ENCODE measurements at places on chromosomes 12 and 14.

GRCh38 chr12:14999695-15000365 is 27.0 kb downstream of the PDE6H start:
- no peak for DNase-seq

- DNase-seq, result no peak
Observed at GRCh38 chr12:132592282-132592970, 18.0 kb downstream of the LRCOL1 start.

DNA sequence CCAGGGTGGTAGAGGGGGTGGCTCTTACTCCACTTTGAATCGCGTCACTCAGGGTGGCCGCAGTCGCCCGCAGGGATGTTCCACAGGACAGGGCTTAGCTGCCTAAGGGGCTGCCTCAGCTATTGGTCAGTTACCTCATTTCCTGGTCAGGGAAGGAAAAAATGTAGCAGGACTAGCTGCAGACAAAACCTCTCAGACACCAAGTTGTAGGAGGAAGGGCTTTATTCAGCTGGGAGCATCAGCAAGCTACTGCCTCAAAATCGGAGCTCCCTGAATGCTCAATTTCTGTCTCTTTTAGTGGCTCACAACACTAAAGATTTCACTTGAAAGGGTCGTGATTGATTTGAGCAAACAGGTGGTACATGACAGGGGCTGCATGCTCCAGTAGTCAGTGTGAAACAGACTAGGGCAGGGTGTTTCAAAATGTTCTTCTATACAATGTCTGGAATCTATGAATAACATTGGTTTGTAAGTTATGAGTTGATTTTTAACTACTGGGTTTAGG is 6.4 kb upstream of the CLEC6A start:
- no peak for DNase-seq

GRCh38 chr12:25759752-25760151 is 198.7 kb upstream of the RASSF8 start:
- DNase-seq, result no peak

DNA sequence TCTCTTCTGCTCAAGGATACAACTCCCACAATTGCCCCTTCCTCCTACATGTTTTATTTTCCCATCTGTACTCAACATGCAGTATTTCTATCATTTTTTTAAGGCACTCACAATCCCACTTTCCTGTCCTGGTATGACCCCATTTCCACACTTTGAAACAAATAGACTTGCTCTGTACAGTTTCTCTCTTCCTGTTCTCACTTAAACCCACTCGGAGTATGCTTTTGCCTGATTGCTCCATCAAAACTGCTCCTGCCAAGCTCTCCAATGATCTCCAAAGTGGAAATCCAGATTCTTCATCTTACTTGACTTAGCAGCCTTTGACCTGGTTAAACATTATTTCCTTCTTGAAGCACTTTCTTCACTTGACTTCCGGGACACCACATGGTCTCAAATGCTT is 384.5 kb downstream of the SEC23A start:
- no peak for DNase-seq

GRCh38 chr12:105451211-105451610 is 120.7 kb downstream of the C12orf75 start:
- DNase-seq, result no peak

DNA sequence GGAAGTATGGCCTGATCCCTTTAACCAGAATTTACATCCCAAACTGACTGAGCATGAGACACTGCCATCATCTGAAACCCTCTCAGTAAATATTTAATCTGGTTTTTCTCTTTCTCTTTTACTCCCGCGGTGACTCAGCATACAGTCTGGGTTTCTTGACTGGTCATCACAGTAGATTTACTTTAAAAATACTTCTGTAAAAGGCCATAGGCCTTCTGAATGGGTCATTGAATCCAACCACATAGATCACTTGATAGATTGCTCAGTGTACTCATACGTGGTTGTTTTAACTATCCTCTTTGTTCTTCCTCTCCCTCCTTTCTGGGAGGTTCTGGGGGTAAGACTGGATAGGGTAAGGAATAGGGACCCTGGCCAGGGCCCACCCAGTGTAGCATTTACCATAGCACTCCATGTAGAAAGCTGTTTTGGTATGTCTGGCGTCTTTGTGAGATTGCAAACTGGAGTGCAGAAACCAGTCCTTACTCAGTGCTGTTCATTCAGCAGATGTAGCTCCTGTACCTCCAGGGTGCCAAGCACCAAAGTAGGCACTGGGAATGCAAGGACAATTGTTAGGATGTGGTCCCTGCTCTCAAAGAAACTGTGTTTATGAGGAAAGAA is 165.7 kb downstream of the SRGAP1 start:
- no peak for DNase-seq

DNA sequence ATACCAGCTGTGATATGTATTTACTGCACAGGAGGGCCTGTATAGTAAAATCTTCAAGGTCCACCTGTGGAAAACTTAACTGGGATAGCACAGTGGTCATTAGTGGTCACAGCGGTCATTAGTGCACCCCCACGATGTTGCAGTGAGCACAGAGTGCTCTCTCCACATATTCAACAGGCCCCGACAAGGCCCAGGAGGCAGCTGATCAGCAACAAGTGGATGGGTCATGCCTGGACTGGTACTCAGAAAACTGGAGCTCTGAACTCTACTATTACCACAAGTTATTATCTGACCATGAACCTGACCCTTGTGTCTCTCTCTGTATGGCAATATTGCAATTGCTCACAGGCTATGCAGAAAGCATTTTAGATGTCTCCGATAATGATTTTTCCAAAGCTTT is 129.5 kb downstream of the SLC35F4 start:
- no peak for DNase-seq

DNA sequence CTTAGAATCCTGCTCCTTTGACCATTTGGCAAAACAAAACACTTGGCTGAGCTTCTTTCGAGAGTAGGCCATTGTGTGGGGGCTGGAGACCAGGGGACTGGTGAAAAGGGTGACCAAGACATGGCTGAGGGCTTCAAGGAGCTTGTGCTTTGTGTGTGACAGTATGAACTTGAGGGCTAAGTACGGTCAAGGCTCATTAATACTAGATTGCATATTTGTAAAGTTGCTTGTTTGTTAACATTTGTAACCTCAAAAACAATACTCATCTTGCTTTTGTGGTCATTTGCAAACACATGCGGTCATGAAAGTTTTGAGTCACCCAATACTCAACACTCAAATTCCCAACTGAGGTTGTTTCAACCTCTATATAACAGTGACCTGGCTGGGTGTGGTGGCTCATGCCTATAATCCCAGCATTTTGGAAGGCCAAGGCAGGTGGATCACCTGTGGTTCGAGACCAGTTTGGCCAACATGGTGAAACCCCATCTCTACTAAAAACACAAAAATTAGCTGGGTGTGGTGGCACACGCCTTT is 42.5 kb downstream of the ZFYVE26 start:
- DNase-seq, result no peak

DNA sequence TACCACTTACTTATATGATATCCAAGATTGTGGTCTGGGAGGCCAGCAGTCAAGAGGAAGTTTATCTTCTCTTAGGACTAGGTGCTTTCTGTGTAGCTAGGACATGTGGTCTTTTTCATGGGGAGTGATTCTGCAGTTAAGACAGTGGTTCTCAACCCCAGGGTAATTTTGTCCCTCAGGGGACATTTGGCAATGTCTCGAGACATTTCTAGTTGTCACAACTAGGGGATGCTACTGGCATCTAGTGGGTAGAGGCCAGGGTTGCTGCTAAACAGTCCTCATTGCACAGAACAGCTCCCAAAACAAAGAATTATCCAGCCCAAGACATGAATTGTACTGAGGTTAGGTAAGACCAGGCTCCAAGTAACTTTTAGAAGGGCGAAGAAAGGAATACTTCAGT is 20.0 kb downstream of the AMDHD1 start:
- DNase-seq, result no peak

DNA sequence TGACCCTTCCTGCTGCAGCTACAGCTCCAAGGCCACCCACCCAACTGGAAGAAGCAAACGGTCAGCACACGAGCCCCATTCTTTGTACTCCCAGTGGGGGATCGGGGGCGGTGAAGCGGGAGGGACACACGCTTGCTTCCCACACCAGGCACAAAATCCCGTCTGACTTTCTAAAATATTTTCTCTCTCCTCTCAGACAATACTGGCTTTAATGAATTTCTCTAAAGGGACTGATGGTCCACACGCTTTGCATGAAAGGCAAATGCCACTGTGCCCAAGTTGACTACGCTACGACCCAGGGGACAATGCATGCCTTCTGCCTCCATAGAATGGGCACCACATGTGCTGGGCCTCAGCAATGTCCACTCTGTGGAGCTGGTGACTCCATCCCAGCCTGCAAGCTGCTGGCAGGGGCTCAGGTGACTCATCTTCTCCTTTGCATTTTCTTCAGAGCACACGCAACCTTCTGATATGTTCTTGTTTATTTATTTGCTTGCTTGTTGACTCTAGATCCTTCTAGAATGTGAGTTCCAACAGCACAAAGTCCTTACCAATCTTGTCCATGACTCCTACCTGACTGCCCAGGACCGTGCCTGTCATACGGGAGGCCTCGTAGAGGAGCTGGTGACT is 15.6 kb downstream of the SYNE3 start:
- DNase-seq, result no peak

DNA sequence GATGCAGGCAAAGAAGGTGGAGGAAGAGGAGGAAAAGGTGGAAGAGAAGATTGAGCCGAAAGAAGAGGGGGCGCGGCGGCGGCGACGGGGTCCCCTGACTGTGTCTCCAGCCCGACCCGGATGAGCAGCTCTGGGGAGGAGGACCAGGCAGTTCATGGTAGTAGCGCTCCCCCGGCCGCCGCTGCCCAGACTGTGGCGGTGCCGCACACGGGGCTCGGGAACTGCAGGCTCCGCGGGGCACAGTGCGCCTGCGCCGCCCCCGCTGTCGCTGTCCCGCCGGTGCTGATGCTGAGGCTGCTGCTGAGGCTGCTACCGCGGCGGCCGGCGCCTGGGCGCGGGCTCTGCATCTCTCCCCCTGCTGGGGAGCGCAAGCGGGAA is at the start of gene KCNH5:
KCNH5 (minus strand) TSS at position 225 of the 378 bp plus-strand sequence. CDS start 272 bp downstream, outside the sequence.
- DNase-seq, result no peak

- no peak for DNase-seq
Observed at GRCh38 chr12:28242496-28243309, 52.4 kb downstream of the CCDC91 start.

DNA sequence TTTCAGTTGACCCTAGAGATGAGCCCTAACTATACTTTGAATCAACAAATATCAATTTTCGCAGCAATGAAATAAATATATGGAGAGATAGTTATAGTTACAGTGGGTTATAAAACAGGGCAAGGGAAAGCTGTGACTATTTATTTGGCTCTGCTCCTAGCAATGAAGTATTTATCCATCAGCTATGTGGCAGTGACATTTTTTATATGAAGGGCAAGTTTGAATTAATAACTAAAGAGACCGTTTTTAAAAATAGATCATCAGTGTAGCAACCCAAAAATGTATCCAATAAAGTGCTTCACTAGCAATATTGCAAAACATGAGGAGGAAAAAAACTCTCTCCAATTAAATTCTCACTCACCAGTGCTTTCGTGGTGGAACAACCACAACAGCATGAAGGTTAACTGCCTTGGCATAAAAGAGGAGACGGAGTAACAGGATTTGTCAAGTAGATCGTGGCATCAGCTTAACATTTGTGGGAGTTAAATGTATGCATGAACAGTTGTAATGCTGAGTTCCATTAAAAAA is 58.1 kb upstream of the NUDT4 start:
- no peak for DNase-seq

DNA sequence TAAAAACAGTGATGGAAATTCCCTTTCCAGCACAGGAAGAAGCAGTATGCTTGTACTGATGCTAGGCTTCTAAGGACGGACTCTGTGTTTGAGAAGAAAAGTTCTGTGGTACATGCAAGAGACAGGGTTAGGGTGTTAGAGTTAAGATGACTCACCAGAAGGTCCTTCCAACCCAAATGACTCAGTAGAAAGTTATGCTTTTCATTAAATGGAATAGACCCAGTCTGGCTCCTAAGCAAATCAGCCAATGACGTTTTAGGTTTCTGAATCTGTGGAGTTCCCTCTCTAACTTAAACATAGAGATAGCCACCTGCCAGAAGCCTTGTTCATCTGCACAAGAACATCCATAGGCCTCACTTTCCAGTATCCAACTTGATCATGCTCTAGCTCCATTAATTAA is 5.7 kb downstream of the PTHLH start:
- DNase-seq, result no peak

GRCh38 chr14:105086833-105087307 is 21.6 kb upstream of the GPR132 start:
- peak; percentile 84 for DNase-seq

- DNase-seq, result no peak
Observed at GRCh38 chr12:5985471-5985870, 40.4 kb upstream of the ANO2 start.

DNA sequence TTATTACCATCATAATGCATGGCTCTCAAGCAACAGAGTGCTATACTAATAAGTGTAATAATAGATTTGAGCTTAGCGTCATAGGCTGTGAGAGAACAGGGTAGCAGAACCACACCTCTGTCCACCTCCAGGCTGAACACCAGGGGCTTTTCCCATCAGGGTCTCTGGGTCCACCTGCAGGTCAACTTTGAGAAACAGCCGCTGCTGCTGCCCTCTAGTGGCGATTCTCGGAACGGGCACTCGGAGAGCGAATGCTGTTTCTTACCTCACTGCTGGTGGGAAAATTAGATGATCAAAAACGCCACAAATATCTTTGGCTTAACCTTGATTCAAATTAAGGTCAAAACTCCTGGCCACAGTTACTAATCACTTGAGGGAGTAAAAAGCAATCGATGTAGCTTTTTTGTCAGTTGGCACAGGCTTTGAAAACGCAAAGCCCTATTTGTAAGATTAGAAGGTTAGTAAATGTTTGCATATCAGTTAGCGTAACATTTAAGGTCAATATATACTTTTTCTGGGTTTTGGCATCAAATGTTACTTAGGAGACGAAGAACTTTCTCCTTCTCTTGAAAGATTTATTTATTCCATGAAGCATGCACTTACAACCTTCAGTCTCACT is 127.9 kb upstream of the TMEM132D start:
- peak; percentile 47 for DNase-seq

GRCh38 chr14:68666899-68667298 is 126.0 kb downstream of the ZFP36L1 start:
- no peak for DNase-seq

GRCh38 chr14:104392396-104393198 is 187.0 kb upstream of the C14orf180 start:
- no peak for DNase-seq

- DNase-seq, result no peak
Observed at GRCh38 chr12:6791931-6792520, 2.7 kb downstream of the CD4 start.

GRCh38 chr12:48414021-48414420 is 58.3 kb upstream of the ANP32D start:
- DNase-seq, result no peak

GRCh38 chr14:99023371-99023770 is 248.6 kb downstream of the BCL11B start:
- DNase-seq, result no peak
